ENCODE measurements at places on chromosomes 12 and 14. TPM values are rescaled to one million over a fixed set of nuclear protein-coding genes. Genes with fewer than 3 reads are reported as not detected.
A peak's percentile ranks its signal among the peaks of the same experiment; 100 is the strongest.

ERO1A gene
- 76.8 TPM for total RNA-seq

- DNase-seq = no peak
Observed at GRCh38 chr12:49260571-49261363, 4.1 kb upstream of the TUBA1C start.

- no peak for DNase-seq
Observed at GRCh38 chr12:114090211-114090610, 124.1 kb upstream of the RBM19 start.

- DNase-seq = no peak
Observed at GRCh38 chr12:124667506-124668326, 100.3 kb upstream of the NCOR2 start.

KRT6C gene
- not detected for total RNA-seq

MARS1 gene
- total RNA-seq = 216 TPM

GRCh38 chr12:39269492-39269891 lies 173.4 kb downstream of the KIF21A start:
- no peak for DNase-seq

DNA sequence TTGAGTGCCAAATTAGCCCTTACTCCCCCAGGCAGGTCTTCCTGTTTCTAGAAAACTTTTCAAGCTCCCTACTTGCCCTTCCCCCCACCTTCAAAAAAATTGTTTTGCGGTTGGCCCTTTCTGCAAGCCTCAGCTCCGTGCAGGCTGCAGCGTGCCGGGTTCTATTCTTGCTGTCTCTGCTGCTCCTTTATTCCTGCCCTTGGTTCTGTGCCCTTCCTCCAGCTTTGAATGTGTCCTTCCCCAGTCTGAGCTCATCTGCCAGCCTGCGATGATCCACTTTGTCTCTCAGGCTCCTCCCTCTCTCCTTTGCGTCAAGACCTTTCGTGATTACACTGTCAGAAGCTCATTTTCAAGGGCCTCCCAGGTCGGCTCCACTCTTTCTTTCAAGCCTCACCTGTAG lies 98.6 kb downstream of the IRF2BPL start:
- no peak for DNase-seq

DNA sequence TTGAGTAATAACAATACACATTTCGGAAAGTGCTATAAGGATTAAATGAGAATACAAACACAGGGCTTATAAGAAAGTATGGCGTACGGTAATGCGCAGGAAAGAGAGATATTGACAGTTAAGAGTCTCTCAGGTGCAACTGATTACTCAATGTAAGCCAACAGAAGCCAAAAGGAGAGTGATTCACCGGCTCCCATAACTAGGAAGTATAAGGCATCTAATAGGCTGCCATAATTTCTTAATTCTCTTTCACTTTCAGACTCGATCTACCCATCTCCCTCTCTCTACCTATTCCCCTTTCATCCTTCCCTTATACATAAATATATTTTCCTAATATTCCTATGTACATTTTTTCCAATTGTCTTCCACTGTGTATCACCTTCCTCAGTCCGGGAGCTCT lies 90.0 kb downstream of the MDGA2 start:
- DNase-seq = no peak

MUCL1 gene
- not detected for total RNA-seq

FKBP11 gene
- total RNA-seq = 78.9 TPM

SCN8A gene
- 20.4 TPM for total RNA-seq

PDZRN4 gene
- total RNA-seq = not detected

DNA sequence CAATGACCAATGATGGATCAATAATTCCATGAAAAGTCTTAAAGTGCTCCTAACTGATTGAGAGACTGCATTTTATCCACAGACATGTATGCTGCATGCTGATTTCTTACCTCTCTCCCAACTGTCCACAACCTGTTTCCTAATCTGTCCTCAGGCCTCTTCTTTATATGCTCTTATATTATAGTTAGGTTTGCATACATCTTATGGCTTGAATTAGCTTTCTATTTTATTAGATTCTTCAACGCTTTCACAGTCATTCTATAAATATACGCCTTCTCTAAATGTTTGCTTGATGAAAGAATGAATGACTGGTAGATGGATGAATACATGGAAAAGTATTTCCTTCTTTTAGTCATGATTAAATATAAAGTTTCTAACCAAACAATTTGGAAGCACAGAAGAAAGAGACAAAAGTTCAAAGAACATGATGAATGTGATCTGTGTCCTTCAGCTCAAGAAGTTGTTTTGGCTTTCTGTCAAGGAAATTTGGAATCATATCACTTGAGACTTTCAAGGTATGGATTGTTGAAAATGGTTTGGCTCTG lies 91.8 kb upstream of the NPAS3 start:
- DNase-seq = no peak

DNA sequence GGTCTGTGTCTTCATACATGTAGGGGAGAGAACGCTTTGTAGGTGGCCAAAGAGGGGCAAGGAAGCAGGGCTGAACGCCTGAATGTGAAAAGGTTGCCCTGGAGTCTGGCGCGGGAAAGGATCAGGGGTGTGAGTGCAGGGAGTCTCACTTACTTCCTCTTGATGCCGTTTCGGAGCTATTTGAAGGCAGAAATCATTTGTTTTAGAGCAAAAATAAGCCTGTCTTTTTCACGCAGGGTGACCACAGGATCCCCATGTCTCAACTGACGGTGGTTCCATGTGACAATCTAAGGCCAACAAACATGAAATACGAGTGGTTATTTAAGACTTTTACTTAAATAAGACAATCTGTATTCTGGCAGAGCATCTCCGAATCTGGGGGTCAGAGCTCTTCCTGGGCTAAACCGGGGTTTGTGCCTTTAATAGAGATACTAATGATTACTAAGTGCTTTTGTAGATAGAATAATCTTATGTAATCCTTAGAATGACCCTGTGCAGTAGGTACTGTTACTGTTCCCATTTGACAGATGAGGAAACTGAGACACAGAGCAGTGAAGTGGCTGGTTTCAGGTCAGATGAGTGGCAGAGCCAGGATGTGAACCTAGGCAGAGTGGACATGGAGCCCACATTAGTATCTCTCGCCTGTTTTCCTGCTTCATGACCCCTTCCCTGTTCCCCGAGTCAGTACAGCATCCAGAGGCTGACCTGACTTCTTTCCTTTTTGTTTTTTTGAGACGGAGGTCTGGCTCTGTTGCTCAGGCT lies 1.9 kb downstream of the BRI3BP start:
- DNase-seq = no peak

- no peak for DNase-seq
Observed at GRCh38 chr12:3363608-3364007, 127.4 kb upstream of the PRMT8 start.

TAS2R10 gene
- 0.66 TPM for total RNA-seq

DNA sequence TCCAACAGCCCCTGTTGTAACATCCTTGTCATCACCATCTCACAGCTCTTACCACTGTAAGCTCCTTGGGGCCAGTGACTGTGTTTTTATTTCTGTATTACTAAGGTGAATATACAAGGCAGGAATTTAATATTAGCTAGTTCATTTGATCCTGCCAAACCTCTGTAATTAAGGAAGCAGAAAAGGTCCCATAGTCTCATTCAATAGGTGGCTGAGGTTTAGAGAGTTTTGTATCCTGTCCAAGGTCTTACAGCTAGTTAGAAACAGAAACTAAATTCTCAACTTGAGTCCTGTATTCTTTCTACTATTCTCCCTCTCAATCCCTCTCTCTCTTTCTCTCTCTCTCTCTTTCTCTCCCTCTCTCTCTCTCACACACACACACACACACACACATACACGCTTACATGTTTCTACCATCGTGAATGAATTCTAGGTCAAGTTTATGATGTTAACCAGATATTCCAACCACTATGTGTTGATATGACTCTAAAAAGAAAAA lies 543 bp upstream of the GLIPR1 start:
- DNase-seq = peak; percentile 57

GRCh38 chr12:102824218-102824835 lies 92.7 kb downstream of the PAH start:
- no peak for DNase-seq

DNA sequence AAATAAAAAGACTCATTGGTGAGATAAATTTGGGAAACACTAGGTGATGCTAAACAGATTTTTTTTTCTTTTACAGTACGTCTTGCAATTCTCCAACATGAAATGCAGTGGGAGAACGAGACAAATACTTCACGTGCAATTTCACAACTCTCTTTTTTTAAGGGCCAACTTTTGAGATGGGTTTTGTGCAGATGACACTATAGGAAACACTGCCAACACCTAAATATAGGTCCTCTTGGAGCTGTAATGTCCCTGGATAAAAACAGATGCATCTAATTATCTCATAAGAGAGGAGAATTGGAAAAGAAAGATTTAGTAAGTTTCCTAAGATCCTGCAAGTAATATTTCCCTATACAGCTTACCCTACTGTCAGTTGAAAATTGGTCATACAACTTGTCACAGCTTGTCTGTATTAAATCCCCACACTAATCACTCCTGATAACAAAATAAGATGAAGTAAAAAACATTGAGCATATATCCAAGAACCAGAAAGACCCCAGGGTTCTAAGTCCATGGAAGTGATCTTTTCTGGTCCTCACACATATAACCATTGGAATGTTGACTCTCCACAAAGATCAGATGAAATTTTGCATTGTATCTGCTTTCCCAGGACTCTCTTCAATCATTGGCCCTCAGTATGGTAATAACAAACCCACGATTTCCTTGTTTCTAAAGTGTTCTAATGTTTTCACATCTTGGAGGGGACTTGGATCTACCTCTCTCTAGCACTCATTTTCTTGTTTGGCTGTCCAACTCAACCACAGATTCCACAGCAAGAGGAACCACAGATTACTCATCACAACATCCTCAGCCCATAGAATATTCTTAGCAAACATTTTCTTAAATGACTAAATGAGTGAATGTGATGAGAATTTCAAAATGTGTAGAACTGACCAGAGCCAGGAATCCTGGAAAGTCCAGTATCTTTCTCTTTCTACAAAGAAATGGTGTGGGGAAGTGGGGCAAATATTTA lies 769.4 kb upstream of the USP15 start:
- no peak for DNase-seq

- no peak for DNase-seq
Observed at GRCh38 chr14:56149151-56149550, 30.9 kb downstream of the PELI2 start.

Data from endothelial cell of umbilical vein (primary cell).